CD4-positive, alpha-beta T cell (primary cell): ENCODE measurements at places on chromosomes 6 and 20. TPM values are rescaled to one million over a fixed set of nuclear protein-coding genes. Genes with fewer than 3 reads are reported as not detected.

DNA sequence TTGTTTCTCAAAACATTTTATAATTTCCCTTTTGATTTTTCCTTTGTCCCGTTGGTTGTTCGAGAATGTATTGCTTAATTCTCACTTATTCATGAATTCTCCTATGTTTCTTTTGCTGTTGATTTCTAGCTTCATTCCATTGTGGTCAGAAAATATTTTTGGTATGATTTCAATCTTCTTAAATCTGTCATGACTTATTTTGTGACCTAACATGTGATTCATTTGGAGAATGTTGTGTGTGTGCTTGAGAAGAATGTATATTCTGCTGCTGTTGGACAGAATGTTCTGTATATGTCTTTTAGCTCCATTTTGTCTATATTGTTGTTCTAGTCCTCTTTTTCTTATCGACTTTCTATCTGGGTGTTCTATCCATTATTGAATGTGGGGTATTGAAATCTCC is 286.2 kb upstream of the RNF217 start:
- no peak for DNase-seq

DNA sequence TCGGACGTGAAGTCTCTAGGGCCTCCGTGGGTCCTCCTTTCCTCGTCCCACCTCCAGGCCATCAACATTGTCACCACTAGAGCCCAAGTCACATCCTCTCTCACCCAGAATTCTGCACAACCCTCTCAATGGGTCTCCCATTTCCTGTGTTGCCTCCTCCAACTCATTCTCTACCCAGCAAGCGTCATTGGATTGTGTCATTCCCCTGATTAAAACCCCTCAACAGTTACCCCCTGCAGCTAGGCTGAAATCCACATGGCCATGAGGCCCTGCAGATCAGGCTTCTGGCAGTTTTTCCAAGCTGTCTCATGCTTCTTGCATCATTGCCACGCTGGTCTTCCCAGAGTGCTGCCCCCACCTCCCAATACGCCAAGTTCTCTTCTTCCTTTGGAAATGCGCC is 12.9 kb upstream of the FAM210B start:
- no peak for DNase-seq

GRCh38 chr20:64247307-64247618 is 8.3 kb upstream of the PCMTD2 start:
- DNase-seq, result no peak

DNA sequence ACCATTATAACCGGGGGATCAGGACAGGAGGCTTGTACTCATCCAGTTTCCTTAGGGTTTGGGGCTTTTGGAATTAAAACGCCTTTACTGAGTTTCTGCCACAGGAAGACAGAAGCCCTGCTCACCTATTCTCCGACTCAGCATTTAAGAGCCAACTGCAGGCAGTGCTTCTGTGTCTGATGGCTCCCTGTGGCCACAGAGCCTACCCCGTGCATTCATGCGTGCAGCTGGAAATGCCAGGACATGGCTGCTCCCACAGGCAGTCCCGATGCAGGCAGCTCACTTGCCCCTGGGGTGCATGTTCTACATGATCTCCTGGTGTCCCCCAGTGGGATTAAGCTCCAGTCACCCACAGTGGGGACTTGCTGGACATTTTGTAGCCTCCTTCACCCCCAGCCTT is 22.2 kb downstream of the ZNF831 start:
- DNase-seq, result no peak

- DNase-seq, result no peak
These were observed 64.6 kb downstream of the VGLL2 start for GRCh38 chr6:117329926-117330325.

DNA sequence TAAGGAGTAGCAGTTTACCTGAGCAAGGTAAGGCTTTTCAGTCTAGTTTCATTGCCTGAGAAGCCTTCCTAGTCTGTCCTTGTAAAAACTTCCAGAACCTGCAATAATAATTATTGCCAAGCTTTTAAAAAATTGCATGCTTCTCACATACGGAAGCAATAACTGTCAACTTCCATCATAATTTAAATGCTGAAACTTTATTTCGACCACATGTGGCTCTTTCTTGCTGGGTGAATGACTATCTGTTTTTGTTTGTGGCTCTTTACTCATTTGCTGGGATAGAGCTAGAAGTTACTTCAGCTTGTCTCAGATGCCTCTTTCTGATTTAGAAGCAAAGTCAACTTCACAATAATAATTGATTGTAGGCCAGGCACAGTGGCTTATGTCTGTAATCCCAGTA is 95.9 kb upstream of the COL21A1 start:
- no peak for DNase-seq

GRCh38 chr6:7219310-7219709 is 93.7 kb downstream of the SSR1 start:
- DNase-seq, result no peak

GRCh38 chr6:131946992-131947955 is 3.9 kb downstream of the CCN2 start:
- DNase-seq, result no peak

- DNase-seq, result no peak
These were observed 376.0 kb upstream of the HS3ST5 start for GRCh38 chr6:114718716-114719270.

DNA sequence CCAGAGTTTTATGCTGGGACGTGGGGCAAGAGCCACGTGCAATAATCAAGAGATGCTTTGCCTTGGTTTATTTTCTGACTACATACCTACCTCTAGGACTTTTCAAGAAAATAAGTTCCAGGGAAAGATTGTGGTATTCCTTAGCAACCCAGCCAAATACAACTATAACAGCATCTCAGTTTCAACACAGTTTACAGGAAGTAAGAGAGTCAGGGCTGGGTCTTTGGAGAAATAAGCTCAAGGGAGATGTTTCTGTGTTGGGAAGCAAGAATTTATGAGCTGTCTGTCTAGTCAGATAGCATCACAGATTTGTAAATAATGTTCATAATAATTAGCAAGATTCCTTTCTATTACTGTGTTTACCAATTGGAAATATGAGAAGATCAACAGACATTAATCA is 35.1 kb downstream of the MAP3K5 start:
- DNase-seq, result no peak

DNA sequence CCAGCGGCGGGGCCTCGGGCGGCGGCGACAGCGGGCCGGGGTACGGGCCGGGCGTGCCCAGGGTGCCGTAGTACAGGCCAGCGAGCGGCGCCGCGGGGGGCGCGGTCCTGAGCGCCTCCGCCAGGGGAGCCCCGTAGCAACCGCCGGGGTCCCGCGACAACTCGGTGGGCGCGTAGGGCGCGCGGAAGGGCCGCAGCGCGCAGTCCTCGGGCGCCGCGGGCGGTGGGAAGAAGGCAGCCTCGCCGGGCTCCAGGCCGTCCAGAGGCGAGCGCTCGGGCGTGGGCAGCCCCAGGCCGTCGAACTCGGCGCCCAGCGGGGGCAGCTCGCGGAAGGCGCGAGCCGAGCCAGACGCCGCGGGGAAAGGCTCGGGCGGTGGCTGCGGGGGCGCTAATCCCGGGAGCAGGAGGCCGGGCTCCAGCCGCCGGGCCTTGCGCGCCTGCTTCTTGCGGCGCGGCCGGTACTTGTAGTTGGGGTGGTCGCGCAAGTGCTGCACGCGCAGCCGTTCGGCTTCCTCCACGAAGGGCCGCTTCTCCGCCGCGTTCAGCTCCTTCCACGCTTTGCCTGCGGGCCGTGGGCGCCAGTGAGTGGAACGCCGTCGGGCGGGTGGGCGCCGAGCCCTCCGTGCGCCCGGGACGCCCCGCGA is 916 bp downstream of the SOX18 start:
- DNase-seq, result no peak

ENPP4 gene
- 3.7 TPM for total RNA-seq

LRRN4 gene
- total RNA-seq, result 0.17 TPM

CST1 gene
- not detected for total RNA-seq

DNA sequence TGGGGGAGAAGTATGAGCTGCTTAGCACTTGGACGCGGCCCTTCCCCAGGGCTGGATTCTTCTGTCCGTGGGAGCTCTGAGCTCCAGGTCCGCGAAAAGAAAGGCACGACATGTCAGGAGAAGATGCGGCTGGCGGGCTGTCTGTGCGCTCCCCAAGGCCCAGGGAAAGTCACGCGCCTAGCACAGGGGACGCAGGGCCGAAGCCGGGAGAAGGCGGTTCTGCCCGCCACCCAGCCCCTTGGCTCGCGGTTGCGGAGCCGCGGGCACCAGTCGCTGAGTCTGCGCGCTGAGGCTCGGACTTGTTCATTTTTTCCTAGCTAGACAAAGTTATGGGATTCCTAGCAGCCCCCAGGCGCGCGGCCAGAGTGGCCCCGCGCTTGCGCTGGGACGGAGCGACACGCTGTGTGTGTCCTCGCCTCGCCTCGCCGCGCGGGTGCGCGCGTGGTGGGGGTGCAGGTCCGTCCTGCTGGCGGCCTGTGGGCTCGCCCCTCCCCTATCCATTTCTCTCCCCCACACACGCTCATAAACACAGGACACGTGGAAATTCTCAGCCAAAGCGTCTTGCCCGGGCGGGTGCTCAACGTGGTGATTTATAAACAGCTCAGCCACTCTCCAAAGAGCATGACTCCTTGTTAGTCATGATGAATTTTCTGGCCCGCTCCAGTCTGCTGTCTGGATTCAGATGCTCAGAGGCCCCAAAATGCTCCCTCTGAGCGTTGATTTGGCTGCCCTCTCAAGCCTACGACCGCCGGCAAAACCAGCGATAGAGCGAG is 1.9 kb upstream of the POU3F2 start:
- DNase-seq, result no peak

- no peak for DNase-seq
These were observed 105.5 kb upstream of the BACH2 start for GRCh38 chr6:90401933-90402830.

FUT9 gene
- total RNA-seq, result not detected

- no peak for DNase-seq
These were observed 295.2 kb downstream of the QKI start for GRCh38 chr6:163709693-163710092.

GRCh38 chr6:117795234-117795633 is 111.8 kb upstream of the SLC35F1 start:
- DNase-seq, result no peak

TAAR9 gene
- not detected for total RNA-seq

ERVFRD-1 gene
- total RNA-seq, result not detected
